Left cardiac atrium (tissue), 4 donors: ENCODE measurements at places on chromosomes 4 and X. TPM values are rescaled to one million over a fixed set of nuclear protein-coding genes. Genes with fewer than 3 reads are reported as not detected.

Gene NDUFA1
- 451 TPM for total RNA-seq

DNA sequence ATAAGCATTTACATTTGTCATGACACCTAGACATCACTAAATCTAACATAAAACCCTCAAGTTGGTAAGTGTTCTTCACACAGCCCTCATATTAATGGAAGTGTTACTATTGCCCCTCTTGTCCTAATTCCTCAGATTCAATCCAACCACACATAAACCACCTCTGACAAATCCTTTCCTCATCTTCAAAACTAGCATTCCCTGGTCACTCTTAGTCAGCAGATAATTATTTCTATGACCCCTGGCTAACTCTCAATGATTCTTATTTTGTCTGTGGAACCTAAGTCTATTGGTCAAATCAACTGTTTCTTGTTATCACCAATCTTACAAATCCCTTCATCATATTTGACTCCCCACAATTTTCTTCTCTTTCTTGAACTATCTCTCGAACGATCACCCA, 168.6 kb downstream of the PPP3CA start:
- DNase-seq, result no peak

GRCh38 chr4:188466001-188466400, 326.8 kb downstream of the TRIML1 start:
- DNase-seq, result no peak

Gene NFKB1
- 25.6 TPM for total RNA-seq

DNA sequence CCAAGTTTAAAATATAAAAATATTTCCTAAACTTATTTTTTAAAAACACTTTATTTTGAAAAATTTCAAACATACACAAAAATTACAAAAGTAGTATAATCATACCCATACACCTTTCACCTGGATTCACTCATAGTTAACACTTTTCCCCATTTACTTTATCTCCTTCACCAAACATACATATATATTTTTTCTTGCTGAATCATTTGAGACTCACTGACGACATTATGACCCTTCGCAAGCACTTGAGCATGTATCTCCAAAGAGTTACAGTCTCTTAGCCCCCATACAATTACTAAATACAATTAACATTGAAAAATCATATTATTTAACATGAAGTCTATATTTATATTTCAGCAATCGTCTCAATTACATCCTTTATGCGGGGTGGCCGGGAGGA, 19.8 kb downstream of the RXFP1 start:
- no peak for DNase-seq

DNA sequence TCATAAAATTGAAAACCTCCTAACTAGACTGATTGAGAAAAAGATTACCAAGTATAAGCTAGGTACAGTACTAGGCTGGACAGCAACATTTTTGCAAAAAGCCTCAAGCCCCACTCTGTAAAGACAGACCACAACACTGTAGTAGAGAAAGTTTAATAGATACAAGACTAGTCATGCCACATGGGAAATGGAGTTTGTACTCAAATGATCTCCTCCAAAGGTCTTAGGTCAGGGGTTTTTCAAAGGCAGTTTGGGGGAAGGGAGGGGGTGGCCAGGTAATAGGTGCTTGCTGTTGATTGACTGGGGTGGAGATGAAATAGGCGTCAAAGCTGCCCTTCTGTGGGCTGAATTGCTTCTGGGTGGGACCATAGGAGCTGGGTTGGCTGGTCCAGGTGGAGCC, 14.2 kb downstream of the CNGA1 start:
- DNase-seq, result no peak

GRCh38 chr4:2443956-2444740, 24.8 kb upstream of the RNF4 start:
- no peak for DNase-seq

DNA sequence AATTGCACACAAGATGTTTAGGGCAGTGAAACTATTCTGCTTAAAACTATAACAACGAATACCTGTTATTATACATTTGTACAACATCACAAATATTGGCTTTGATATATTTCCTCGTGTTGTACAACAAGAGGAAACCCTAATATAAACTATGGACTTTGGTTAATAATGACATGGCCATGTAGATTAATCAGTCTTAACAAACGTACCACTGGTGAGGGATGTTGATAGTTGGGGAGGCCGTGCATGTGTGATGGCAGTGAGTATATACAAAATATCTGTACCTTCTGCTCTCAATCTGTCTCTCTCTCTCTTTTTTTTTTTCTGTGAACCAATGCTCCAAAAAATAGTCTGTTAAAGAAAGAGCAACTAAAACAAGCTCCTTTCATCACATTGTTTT, 22.2 kb upstream of the HPGD start:
- no peak for DNase-seq

Gene CDS1
- 0.21 TPM for total RNA-seq

Gene FDCSP
- total RNA-seq, result not detected

DNA sequence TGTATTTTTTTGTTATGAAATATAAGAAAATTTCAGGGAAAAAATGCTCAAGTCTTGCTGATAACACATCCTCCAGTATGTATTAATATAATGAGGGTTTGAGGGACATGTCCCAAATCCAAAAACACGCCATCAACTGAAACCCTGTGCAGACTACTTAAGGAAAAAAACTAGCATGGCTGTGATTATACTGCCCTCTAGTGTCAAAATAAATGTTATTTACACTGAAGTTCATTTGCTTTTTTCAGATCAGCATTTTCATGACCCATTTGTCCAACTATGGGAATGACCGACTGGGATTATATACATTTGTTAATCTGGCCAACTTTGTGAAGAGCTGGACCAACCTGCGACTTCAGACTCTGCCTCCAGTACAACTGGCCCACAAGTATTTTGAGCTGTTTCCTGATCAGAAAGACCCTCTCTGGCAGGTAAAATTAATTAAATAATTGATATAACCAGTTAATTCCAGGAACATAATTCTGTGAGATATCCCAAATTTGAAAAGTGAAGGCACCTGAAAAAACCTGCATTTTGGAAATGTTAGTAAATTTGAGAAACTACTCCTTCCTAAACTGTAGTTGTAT, 128.5 kb downstream of the PRSS12 start:
- no peak for DNase-seq

Gene DMP1
- not detected for total RNA-seq

Gene MUC7
- not detected for total RNA-seq

- no peak for DNase-seq
Observed at GRCh38 chr4:183906489-183906738, 1.3 kb downstream of the STOX2 start.

DNA sequence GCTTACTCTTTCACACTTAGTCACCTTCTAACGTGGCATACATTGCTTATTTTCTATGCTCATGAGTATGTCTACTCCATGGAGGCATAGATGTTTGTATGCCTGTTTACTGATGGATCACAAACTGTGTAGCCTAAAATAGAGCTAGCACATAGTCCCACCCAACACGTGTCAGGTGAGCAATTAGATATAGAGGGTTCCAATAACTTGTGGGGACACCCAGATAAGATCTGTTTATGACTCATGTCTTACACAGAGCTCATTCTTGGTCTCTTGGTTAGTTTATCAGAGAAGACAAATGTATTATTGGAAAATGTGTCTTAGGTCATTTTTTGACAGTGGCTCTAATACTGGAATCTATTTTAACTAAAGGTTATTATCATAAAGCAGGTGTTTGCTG, 6.8 kb downstream of the ZFP42 start:
- DNase-seq, result no peak

GRCh38 chr4:16418814-16419213, 192.5 kb upstream of the TAPT1 start:
- DNase-seq, result no peak

DNA sequence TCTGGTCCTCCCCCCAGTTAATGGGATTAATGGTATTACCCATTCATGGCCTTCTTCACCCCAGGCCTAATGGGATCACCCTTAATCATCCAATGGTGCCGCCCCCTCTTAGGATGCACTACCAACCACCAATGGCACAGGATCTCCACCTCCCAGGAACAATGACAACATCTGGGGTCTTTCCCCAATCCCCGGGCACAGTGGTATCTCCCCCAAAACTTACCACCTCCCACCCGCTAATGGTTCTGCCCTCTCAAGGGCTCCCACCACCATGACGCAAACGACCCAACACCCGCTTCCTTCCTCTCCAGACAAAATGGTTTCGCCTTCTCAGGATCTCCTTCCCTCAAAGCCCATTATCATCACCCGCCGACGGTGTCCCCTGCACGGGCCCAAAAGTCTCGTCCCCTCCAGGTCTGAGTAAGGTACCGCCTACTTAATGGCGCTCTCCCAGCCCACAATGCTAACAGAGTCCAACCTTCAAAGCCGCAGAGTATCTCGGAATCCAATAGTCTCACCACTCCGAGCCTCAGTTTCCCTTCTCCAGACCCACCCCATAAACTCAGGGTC, 458 bp downstream of the GRIPAP1 start:
- DNase-seq, result peak; percentile 32

DNA sequence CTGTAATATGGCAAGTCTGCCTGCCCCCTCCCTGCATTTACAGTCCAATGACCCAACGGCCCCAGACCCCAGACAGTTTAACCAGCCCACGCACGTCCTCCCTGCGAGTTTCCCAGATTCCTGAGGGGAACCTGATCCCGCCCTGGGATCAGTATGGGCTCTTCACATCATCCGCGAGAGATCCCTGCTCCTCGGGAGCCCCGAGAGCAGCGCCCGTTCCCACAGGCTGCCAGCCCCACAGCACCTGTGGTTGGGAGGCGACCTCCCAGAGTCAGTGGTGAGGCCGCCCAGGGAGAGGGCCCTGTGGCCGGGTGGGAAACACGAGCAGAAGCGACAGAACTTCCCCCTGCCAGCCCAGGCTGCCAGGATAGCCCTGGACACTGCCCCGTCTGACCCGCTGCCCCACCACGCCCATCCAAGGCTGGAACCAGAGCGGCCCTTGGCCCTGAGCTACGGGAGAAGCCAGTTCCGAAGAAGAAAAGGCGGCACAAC, 32.8 kb downstream of the TSC22D3 start:
- no peak for DNase-seq

- no peak for DNase-seq
Observed at GRCh38 chrX:150372280-150372679, 9.2 kb downstream of the MAMLD1 start.

DNA sequence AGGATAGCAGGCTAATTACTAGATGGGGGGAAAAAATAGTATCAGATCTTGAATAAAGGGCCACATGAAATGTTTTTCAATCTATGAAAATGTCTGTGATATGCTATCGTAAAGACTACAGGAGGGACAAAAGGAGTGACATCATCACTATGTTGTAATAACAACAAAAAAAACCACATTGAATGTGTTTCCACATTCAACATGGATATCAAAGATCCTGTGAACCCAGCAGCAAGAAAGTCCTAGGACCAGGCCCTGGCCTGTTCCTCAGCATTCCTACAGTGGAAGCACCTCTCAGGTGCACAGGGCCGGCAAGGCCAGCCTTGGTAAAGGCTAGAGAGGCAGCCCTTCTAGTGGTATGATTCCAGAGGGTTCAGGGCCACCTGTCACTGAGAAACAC, 118.3 kb downstream of the RELL1 start:
- DNase-seq, result no peak

DNA sequence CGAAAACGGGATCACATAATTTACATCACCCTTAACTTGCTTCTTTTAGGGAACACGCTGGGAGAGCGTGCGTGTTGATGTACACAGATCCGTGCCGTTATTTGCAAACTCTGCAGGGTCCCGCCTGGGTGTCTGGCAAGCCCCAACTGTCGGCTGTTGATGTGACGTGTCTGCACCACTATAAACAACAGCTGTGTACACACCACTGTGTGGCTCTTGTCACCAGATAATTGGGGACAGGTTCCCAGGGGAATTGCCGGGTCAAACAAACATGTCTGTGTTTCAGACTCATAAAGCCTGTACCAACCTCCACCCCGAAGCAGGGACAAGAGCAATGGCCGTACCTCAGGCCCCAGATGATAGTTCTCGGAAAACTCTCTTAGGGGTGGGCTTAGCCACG, 105.0 kb upstream of the AFAP1 start:
- DNase-seq, result no peak

DNA sequence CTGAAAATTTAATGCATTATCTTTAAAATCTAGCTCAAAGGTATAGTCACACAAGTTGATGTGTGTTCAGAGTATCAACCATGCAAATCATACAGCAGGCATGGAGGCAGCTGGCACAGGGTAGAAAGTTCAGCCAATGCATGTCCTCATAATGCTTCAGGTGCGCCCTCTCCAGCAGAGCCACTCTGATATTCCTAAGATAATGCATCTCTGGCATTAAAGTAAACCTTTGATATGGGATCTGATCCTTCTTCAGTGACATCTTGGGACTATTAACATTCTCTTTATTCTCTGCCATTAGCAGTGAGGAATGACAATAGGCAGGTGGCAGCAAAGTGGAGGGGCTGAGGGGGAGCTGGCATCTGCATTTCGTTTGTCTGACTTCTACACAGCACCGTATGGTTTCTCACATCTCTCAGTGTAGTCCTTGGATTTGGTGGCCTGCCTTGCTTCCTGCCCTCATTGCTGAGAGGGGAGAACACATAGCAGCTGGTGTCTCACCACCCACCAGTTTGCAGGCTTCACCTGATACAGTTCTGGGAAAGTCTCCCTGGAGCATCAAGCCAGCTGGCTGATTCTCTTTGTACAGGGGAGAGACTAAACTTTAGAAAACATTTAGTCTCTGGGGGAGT, 168.7 kb upstream of the TBC1D9 start:
- no peak for DNase-seq

DNA sequence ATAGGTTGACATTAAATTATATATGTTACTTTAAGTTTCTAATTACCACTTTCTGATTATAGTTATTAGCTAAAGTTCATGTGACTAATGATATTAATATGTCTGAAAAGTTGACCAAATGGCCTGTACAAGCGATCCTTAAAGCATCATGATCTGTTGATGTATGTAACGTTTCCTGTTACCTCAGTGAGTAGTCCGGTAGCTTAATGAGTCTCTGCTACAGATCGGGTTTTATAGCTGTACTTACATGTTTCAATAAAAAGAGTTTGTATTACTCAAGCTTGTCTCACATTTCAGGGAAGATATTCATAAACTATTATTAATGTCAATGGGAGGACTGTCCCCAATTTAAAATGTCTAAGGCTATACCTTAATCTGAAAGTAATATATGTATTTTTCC, 246.3 kb downstream of the PPP3CA start:
- no peak for DNase-seq

Gene EPHA5
- 5.1 TPM for total RNA-seq

Gene SERPINA7
- not detected for total RNA-seq

DNA sequence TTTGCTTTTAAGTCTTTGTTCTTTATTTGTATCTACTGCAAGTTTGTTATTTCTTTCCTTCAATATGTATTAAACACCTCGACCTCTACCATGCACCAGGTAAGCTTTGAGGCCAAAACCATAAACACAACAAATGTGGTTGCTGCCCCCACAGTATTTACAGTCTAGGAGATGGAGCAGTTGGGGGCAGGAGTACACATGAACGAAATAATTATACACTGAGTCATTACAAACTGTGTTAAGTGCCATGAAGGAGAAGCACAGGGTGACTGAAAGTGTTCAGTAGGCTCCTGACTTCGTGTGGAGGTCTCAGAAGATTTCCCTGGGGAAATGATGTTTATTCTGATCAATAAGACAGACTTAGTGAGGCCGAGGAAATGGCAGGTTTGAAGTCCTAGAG, 30.3 kb downstream of the SLC25A43 start:
- no peak for DNase-seq
